ENCODE measurements at places on chromosomes 11 and 22.

DNA sequence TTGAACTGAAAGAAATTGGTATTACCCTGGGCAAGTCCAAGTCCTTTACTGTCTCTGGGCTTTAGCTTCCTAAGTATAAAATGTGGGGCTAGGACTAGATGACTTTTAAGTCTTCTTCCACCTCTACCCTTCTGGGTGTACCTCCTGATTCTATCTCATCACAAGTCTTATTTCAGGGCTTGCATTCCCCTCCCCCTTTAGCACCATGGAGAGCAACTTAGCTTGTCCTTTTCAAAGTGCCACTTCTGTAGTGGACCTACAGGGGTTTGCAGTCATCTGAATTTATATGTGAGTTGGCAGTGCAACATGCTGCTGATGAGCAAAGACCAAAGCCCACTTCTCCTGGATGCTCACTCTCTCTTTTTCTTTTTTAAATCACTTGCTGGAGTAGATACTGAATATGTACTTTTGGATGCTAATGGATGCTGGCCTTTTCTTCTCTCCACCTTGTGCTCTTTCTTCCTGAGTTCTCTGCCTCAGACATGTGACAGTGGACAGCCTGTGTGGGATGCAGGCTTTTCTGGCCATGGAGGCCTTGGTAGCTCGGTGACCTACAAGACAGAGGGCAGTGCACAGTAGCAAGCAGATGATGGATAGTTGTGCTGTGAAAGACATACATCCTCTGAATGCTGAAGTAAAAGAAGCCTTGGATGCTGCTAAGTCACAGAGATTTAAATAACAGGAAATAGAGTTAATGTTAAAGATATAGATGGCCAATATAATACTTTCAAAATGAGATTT is 185.0 kb downstream of the NELL1 start:
- no peak for DNase-seq

DNA sequence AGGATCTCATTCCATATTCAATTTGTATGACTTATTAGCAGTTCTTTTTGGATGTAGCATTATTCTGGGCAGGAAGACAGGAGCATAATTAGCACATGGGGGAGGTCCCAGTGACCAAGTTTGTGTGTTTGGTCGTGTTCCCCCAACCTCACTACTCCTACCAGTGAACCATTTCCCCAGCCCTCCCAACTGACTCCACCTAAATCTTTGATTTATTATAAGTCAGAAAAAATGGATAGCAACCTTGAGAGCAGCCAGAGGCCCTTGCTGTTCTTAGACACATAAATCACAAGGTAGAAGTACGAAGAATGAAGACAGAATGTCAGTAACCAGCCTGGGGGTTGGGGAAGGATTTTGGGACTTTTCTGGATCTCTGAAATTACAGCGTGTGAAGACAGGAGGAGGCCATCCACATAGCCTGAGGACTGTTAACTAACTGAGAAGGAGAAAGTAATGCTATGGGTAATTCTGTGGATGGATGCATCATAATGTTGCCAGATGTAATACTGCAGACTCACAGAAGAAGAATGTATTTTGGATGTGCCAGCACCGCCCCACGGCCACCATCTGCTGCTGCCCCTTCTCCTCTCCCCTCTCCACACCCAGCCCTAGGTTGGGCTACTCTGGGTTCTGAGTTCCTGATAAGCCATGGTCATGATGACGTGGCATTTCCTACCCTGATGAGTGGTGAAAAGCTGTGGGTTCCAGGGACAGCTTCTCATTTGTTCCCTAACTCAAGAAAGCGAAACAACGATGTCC is 124.3 kb upstream of the TTC12 start:
- no peak for DNase-seq

DNA sequence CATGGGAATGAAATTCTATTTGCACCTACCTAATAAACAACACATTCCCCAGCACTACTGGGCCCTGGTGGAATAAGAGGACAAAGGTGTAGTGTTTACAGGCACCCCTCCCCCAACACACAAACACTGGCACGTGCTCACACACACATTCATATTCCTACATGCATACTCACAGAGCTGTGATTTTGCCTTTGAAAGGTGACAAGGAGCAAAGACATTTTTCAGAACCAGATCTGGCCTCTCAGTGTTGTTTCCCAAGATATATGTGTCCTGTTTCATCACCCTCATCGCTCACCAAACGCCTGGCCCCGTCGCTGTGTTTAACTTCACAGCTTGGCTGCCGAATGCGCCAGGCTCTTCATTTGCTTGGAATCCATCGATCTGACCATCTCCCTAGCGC is 292.6 kb downstream of the NTM start:
- no peak for DNase-seq

DNA sequence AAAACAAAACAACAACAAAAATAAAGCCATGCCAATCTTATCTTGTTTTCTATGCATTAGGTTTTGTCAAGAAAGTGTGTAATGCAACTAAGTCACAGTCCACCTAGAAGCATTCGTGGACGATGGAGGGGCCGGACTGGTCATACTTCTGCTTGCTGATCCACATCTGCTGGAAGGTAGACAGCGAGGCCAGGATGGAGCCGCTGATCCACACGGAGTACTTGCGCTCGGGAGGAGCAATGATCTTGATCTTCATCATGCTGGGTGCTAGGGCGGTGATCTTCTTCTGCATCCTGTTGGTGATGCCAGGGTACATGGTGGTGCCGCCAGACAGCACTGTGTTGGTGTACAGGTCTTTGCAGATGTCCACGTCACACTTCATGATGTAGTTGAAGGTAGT is 18.3 kb upstream of the EP300 start:
- DNase-seq: no peak

DNA sequence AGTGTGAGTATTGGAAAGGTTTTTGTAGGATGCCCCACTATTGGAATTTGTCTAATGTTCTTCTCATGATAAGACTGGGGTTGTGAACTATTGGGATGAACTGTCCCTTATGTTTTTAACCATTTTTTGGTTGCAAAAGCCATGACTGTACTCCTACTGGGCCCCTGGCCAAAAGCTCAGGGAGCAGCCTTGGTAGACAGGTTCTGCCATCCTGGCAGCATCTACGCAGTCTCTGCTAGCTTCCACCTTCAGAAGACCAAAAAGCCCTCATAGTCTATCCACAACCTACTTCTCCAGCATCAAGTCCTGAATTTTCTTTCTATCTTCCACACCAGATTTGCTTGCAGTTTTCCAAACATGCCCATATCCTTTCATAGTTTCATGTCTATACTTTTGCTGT is 211.8 kb downstream of the TENM4 start:
- DNase-seq: no peak

- no peak for DNase-seq
These were observed 203.7 kb downstream of the MN1 start for GRCh38 chr22:27597703-27598444.

- no peak for DNase-seq
These were observed 2.0 kb upstream of the C11orf42 start for GRCh38 chr11:6203327-6203726.

- DNase-seq: no peak
These were observed 7.2 kb downstream of the ZC3H7B start for GRCh38 chr22:41308544-41308947.

- DNase-seq: no peak
These were observed 115.4 kb downstream of the OSBP2 start for GRCh38 chr22:30810105-30810504.

- no peak for DNase-seq
These were observed 10.3 kb upstream of the DEUP1 start for GRCh38 chr11:93320230-93320629.

DNA sequence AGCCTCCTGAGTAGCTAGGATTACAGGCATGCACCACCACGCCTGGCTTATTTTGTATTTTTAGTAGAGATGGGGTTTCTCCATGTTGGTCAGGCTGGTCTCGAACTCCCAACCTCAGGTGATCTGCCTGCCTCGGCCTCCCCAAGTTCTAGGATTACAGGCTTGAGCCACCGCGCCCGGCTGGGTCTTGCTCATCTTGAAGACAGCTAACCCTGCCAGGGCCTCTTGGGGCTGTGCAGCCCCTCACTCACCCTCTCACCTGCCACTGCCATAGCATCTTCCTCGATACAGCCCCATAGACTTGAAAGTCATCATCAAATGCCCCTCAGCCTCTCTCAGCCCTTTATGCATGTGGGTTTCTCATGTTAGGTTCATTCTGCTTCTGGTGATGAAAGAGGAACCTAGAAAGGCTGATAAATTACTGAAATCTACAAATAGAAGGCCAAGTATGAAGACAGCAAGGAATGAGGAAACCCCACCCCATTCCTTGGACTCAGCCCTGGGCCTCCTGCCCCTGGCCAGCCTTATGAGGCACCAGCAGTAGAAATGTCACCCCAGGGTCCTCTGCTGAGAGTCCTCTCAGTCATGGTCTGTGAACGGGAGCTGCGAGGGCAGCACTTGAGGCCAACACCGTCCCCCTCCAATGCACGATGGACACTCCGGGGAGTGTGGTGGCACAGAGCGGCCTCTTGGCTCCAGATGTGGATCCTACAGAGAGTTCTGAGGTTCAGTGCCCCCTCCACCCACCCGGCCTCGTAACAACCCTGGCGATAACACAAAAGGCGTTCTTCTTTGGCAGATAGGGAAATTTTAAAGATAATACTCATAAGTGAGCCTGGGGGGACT is 24.8 kb downstream of the SCGB1A1 start:
- no peak for DNase-seq

- no peak for DNase-seq
These were observed 1.5 kb downstream of the TUB start for GRCh38 chr11:8082391-8083087.

GRCh38 chr11:92865352-92865751 is 104.1 kb upstream of the MTNR1B start:
- DNase-seq: no peak

DNA sequence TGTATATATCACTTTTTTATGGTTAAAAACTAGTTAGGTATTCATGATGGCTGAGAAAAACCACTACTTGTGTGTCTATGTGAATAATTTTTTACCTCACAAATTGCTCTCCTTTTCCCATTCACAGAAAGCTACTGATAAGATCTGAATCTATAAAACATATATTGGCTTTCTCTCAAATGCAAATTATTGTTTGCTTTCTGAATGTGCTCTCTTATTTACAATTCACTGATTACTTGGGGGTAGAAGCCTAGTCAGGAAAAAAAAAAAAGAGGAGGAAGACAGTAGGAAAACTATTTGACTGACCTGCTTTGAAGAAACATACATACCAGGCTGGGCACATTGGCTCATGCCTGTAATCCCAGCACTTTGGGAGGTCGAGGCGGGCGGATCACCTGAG is 20.5 kb downstream of the PGM2L1 start:
- DNase-seq: no peak

Data from smooth muscle cell of the brain vasculature (primary cell).